ENCODE measurements at places on chromosomes 12 and 14. TPM values are rescaled to one million over a fixed set of nuclear protein-coding genes. Genes with fewer than 3 reads are reported as not detected.

Gene PLA2G1B
- not detected for total RNA-seq

Gene LTB4R
- total RNA-seq = 1.0 TPM

Gene ZNF268
- 22.3 TPM for total RNA-seq

Gene MORN3
- total RNA-seq = 1.5 TPM

Gene PDE3A
- 1.1 TPM for total RNA-seq

Gene GYS2
- total RNA-seq = not detected

Gene SOX5
- 22.5 TPM for total RNA-seq

Gene LHX5
- total RNA-seq = not detected

Gene RTL1
- not detected for total RNA-seq

Gene SLC25A47
- not detected for total RNA-seq

Gene RNASE12
- total RNA-seq = not detected

Gene MUCL1
- total RNA-seq = not detected

Gene STAT2
- 396 TPM for total RNA-seq

Gene SLC38A4
- total RNA-seq = 14.7 TPM

Gene CCDC38
- not detected for total RNA-seq

Gene TRAFD1
- 33.0 TPM for total RNA-seq

Gene SLC10A1
- not detected for total RNA-seq

Gene TPPP2
- total RNA-seq = not detected

Gene GALNT6
- total RNA-seq = 10.5 TPM

Gene ASCL1
- total RNA-seq = not detected

Gene SYCP3
- total RNA-seq = under 0.01 TPM

Gene PROX2
- not detected for total RNA-seq

Gene SLC7A7
- 26.5 TPM for total RNA-seq

Gene PPFIA2
- total RNA-seq = not detected

Gene RNF212B
- not detected for total RNA-seq

Gene TAS2R20
- total RNA-seq = 6.4 TPM

Gene TAS2R19
- 4.9 TPM for total RNA-seq

Gene RASSF8
- 80.6 TPM for total RNA-seq

Gene MMP14
- total RNA-seq = 991 TPM

Gene ADAM20
- 1.4 TPM for total RNA-seq

Gene TSHR
- total RNA-seq = not detected

Gene SARNP
- total RNA-seq = 53.3 TPM

Gene ADAMTS20
- not detected for total RNA-seq

Gene CCNT1
- total RNA-seq = 23.9 TPM

Gene GALNT16
- total RNA-seq = 1.3 TPM

Gene KRT83
- not detected for total RNA-seq

Gene CCDC177
- not detected for total RNA-seq

Gene KLRD1
- 0.22 TPM for total RNA-seq

Gene NPAS3
- total RNA-seq = not detected

Gene CAPZA3
- total RNA-seq = not detected

Gene DBX2
- total RNA-seq = not detected

Gene KRT78
- not detected for total RNA-seq

Gene CALCOCO1
- total RNA-seq = 68.7 TPM

Gene ARHGDIB
- total RNA-seq = 46.7 TPM

Gene SMIM41
- total RNA-seq = 1.0 TPM

Gene USP30
- total RNA-seq = 9.6 TPM

Gene C12orf56
- 2.8 TPM for total RNA-seq

Gene BAZ1A
- 14.7 TPM for total RNA-seq

Gene TPH2
- total RNA-seq = not detected

Gene COL2A1
- total RNA-seq = 0.14 TPM

Gene HNF1A
- total RNA-seq = not detected

Gene RARG
- 23.9 TPM for total RNA-seq

Gene AQP2
- not detected for total RNA-seq

Gene DERA
- total RNA-seq = 50.8 TPM

Gene KRT75
- total RNA-seq = not detected

Gene RASSF9
- 0.14 TPM for total RNA-seq

Gene DEPDC4
- total RNA-seq = 2.4 TPM

Gene AQP6
- not detected for total RNA-seq
